ENCODE measurements at places on chromosomes 5 and 9.

DNA sequence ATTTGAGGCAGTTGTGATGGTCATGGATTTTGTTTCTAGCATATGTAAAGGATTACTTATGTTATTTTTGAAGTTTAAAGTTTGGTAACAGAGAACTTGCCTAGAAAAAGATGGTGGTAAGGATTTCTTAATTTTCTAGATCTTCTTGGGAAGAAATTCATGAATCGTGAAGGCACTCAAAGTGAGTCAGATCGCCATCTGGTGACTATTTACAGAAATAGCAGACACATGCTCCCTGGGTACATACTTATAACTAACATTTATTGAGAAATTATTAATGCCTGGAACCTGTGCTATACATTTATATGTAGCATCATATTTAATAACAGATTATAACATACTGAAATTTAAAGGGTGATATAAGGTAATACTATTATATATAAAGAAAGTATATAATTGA lies 299.7 kb downstream of the IZUMO3 start:
- DNase-seq = no peak

DNA sequence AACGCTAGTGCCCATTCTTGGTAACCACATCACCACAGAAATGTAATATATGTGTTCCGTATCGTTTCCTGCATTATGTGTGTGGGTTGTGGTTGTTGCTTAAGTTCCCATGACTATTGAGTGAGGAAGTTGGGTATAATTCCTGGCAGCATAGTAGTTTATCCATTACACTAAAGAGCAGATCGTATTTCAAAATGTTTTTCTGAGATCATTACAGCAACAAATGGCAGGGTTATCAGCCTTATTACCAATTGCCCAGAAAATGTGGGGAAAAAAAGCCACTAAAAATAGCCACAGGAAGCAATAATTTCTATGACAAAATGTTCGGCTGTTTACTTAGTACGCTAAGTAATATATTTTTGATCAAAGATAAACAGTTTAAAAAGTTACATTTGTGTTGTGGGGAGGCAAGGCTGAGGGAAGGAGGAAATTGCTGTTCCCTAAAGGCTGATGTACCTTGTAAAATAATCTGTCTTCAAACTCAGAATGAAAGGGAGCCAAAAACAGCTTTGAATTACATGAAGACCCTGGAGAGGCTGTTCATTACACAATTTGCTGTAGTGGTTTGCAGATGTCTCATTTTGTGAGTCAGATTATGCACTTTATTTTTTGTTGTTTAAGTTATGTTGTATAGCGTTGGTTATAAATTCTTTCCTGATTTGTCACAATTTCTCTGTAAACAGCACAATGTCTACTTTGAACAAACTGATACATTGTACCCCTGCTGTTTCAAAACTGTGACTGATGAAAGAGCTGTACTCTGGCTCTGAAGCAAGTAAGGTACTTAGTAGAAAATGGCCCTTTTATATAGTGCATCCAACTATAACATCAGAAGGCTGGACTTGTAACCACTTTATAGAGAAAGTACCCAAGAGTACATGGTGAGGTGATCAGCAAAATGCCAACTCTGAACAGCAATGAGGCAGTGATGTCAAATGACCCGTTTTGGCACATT lies 1028.5 kb downstream of the NR2F1-AS1 start:
- no peak for DNase-seq

- DNase-seq = no peak
Observed at GRCh38 chr5:122465031-122465577, 153.1 kb downstream of the SNCAIP start.

DNA sequence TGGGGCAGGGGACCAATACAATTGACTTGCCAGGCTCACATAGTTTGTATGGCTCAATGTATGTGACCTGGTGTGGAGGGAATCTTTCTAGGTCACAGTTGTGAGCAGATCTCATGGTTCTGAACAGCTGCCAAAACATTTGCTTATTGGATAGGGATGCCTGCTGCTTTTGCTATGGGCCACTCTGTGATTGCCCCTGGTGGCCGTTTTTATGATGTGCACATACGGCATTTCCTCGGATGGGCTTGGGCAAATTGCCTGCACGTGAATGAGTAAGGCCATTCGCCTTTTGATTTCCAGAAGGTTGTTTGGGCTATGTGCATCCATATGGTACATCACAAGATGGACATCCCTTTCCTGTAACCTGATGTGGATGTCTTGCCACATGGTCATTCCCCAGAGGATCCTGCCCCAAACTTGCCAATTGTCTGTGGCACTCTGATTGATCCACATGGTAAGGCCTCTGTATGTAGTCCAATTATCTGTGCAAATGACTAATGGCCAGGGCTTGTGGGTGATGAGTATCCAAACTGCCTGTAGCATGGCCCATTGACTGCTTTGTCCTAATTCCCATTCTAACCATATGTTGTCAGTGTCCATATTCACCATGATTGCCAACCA lies 10.7 kb upstream of the SLC22A4 start:
- no peak for DNase-seq

DNA sequence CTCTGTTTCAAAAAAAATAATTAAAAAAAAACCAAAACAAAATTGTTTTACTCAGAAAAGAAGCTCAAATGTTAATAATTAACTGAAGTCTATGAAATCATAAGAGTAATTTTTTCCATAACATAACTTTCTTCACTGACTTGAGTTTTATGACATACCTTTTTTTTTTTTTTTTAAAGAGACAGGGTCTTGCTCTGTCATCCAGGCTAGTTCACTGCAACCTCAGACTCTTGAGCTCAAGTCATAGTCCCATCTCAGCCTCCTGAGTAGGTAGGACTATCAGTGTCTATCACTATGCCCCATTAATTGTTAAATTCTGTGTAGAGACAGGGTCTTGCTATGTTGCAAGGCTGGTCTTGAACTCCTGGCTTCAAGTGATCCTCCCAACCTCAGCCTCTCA lies 21.9 kb downstream of the SAR1B start:
- no peak for DNase-seq

- no peak for DNase-seq
Observed at GRCh38 chr5:1097381-1097987, 14.4 kb downstream of the SLC12A7 start.

- no peak for DNase-seq
Observed at GRCh38 chr9:123586275-123586674, 230.3 kb downstream of the CRB2 start.

- DNase-seq = no peak
Observed at GRCh38 chr9:84325347-84325973, 15.1 kb downstream of the SLC28A3 start.

GRCh38 chr9:89844535-89844934 lies 239.7 kb downstream of the GADD45G start:
- DNase-seq = no peak

GRCh38 chr5:67672636-67673035 lies 476.0 kb upstream of the CD180 start:
- no peak for DNase-seq

DNA sequence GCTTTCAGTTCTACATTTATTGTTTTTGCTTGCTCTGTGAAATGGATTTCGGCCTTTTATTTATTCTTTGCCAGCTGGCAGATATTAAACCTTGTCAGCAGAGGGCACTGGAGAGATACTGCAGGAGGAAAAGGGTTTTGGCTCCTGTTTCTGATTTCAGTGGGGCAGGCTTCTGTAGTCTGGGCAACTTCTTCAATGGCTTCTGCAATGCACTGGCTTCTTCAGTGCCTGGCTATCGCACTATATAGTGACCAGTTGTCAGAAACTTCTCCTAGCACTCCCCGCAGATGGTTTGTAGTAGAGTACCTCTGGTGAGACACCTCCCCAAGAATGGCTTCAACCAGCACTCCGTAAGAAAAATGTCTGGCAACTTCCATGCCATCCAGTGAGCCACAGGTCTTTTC lies 3.2 kb upstream of the NFX1 start:
- DNase-seq = no peak

- DNase-seq = no peak
Observed at GRCh38 chr9:69049094-69049493, 13.5 kb downstream of the FXN start.

DNA sequence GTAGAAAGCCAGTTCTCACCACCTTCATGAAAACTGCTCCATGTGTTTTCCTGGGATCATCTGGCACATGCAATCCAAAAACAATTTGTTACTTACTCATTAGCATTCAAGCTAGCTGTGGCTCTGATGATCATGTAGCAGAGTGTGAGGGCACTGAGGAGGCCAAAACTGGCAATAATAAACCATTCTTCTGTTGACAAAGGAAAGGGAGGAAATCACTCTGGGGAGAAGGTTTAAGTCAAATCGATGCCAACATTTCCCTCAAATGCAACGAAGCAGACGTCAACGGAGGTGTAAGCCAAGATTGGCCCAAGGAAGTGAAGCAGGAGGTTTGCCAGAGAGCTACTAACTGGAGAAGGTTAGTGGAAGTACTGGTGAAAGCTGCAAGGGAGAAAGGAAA lies 55.7 kb upstream of the TBC1D9B start:
- DNase-seq = no peak

GRCh38 chr5:159049844-159050315 lies 49.8 kb downstream of the EBF1 start:
- no peak for DNase-seq

DNA sequence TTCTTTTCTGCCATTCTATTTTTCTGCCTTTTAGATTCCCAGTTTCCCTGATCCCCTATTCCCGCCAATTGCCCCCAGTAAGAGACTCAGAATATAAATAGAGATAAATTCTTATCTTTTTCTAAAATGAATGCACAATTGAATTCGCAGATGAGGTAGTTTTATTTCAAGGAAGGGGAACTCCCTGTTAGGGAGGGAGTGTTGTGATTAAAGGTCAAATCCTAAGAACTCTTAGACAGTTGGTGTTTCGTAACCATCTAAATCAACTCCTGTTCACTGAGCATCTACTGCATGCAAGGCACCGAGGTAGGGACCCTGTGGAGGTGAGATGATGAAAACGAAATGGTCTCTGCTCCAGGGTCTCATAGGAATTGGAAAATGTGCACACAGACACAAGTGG lies 7.7 kb upstream of the MAP3K1 start:
- DNase-seq = no peak

DNA sequence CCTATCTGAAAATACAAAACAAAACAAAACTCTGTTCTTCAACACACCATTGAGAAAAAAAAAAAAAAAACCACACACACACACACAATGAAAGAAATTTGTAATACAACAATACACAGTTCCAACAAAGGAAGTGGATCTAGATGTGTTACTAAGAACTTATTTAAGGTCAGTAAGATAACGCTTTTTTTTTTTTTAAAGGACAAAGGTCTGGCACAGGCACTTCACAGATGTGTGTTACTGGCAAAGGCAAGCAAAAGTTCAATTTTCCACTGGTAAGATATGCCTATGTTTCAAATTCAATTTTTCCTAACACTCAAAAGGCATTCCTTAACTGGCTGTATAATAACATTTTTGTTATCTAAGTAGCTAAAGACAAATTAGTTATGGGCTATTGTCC lies 3.6 kb downstream of the RFK start:
- DNase-seq = no peak

- no peak for DNase-seq
Observed at GRCh38 chr5:150404941-150405816, 7.5 kb downstream of the CD74 start.
